ENCODE measurements at places on chromosomes 5 and 9.
A peak's percentile ranks its signal among the peaks of the same experiment; 100 is the strongest.

DNA sequence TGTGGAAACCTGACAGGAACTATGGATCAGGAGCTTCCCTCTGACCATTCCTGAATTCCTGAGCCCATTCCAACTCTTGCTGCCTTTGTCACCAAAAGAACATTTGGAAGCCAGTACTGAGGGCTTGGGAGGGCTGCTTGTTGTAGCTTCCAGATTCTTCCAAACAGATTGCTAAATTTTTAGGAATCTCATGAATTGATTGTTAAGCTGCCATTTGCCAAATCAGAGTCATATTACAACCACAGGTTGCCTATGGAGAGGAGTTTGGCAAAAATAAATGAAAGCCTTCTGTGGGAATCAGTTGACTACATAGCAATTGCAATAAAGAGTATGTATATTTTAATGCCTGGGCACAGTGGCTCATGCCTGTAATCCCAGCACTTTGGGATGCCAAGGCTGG lies 39.2 kb upstream of the SLC28A3 start:
- DNase-seq = no peak

GRCh38 chr5:149834246-149834855 lies 104.2 kb downstream of the PPARGC1B start:
- peak; percentile 62 for DNase-seq

DNA sequence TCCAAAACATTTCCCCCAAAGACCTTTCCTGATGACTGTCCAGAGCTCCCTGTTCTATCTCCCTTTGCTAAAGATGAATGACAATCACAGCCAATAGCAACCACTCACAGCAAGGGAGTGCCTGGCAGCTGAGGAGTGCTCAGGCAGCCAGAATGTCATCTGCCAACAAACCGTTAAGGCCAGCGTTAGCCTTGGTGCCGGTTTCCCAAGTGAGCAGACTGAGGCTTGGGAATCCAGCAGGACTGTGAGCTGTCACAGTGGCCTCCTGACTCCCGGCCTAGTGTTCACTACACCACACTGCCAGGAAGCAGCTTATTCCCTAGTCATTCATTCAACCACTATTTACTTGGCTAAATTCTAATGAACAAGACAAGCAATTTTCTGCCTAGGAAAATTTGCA lies 24.7 kb downstream of the STK10 start:
- DNase-seq = no peak

DNA sequence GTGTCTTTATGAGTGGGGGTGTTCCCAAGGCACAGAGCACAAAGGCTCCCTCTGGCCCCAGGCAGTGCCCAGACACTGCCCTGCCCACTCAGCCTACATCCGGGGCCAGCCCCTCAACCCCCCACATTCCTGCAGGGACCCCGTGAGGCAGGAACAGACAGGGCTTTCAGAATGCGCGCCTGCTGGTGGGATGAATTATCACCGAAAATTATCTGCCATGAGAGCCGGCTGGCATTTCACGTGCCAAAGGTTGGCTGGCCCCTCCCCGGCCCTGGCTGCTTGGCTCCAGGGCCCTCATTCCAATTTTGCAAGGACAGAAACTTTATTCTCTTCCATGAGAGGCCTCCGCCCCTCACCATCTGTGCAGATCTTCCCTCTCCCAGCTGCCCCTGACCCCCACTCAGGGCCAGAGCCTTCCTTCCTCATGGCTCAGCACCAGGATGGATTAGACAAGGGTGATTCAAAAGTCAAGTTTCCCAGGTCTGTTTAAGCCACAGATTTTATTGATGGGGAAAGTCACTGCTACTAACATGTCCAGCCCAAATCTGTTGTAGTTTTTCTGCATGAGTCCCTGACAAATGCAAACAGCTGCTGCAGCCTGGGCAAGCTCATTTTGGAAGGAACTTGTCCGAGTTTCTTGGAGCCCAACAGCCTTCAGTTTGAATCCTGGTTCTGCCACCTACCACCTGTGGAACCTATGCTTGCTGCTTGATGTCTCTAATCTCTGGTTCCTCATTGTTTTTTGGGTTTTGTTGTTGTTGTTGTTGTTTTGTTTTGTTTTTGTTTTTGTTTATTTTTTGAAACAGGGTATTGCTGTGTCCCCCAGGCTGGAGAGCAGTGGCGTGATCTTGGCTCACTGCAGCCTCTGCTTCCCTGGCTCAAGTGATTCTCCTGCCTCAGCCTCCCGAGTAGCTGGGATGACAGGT lies 32.3 kb upstream of the WDR38 start:
- no peak for DNase-seq

DNA sequence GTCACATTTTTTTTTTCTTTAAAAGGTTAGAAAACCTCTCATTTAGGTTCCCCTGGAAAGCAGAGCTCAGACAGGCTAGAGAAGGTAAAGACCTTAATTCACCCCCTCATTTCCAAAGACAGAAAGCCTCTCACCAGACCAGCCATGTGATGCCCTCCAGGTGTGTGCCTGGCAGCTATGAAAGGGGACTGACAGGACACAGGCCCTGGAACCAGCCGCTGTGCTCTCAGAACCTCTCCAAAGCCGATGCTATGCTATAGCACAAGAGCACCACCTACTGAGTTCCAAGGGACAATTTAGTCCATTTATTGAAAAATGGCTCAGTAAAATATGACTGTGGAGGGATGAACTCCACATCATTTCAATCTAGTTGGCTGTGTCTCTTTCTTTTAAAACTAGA lies 48.8 kb downstream of the FANCC start:
- no peak for DNase-seq

All from CD4-positive, alpha-beta T cell treated with Interleukin-12 subunit alpha and Interleukin-12 subunit beta, for 1 hour (primary cell).